Trophoblast cell (in vitro differentiated cells and primary cell): ENCODE measurements at places on chromosomes 3 and 15.
A peak's percentile ranks its signal among the peaks of the same experiment; 100 is the strongest.

GRCh38 chr3:195259154-195259474 is 11.8 kb downstream of the XXYLT1 start:
- peak overlapping the region; percentile 62 for H3K27ac ChIP-seq
- no peak overlapping the region for H3K4me3 ChIP-seq
- H3K36me3 ChIP-seq, result no peaks in the 10 kb centered on the region
- peaks cover 5% of the 10 kb centered on the region for H3K4me1 ChIP-seq

GRCh38 chr3:98594628-98595324 is 1.4 kb upstream of the CPOX start:
- H3K4me3 ChIP-seq, result no peak overlapping the region
- peaks cover 9% of the 10 kb centered on the region for H3K4me1 ChIP-seq
- no peak overlapping the region for H3K27ac ChIP-seq
- DNase-seq, result no peak
- peaks cover 4% of the 10 kb centered on the region for H3K36me3 ChIP-seq
- no peaks in the 10 kb centered on the region for H3K27me3 ChIP-seq

GRCh38 chr3:111210866-111211564 is 139.4 kb downstream of the NECTIN3 start:
- H3K4me3 ChIP-seq, result no peak overlapping the region
- no peaks in the 10 kb centered on the region for H3K27me3 ChIP-seq
- H3K36me3 ChIP-seq, result peaks cover 2% of the 10 kb centered on the region
- no peak for DNase-seq

DNA sequence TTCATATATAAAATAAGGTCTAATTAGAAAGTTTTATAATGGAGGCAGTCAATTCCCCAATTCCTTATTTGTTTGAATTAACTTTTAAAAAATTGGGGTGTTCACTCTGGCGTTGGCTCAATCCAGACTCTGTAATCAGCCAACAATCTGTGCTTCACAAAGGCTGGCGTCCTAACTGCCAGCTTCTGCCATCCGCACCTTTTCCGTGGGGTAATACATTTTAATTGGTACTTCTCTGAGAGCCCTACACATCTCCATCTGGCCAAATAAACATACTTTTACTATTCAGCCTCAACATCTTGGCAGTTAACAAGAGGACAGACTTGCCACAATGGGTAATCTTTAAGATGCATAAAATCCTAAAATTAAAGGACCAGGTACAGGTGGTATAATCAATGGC is 125.2 kb upstream of the CCNL1 start:
- no peak overlapping the region for H3K27ac ChIP-seq
- H3K36me3 ChIP-seq, result no peaks in the 10 kb centered on the region
- no peak overlapping the region for H3K4me3 ChIP-seq
- no peak for DNase-seq

GRCh38 chr3:52428151-52429005 is 16.5 kb downstream of the SEMA3G start:
- peak; percentile 75 for DNase-seq
- H3K4me3 ChIP-seq, result no peak overlapping the region
- no peak overlapping the region for H3K27ac ChIP-seq
- no peaks in the 10 kb centered on the region for H3K4me1 ChIP-seq
- H3K27me3 ChIP-seq, result no peaks in the 10 kb centered on the region

DNA sequence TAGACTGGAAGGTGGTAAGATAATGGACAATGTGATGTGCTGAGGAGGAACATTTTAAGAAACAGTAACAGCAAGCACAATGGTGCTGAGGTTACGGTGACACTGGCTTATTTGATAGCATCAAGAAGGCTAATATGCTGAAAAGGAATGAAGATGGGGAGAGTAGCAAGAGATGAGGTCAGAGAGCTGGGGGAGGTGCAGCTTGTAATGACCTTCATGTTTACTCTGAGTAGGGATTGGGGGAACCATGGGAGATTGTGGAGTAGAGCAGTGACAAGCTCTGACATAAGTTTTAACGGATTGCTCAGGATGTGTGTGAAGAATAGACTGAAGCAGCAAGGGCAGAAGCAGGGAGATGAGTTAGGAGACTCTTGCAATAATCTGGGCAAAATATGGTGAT is 56.7 kb downstream of the DGKG start:
- no peak for DNase-seq
- H3K27me3 ChIP-seq, result no peaks in the 10 kb centered on the region
- H3K27ac ChIP-seq, result no peak overlapping the region

GRCh38 chr3:47250309-47251060 is 32.1 kb downstream of the KIF9 start:
- H3K36me3 ChIP-seq, result no peaks in the 10 kb centered on the region

- no peak overlapping the region for H3K27ac ChIP-seq
- H3K27me3 ChIP-seq, result no peaks in the 10 kb centered on the region
- no peak overlapping the region for H3K4me3 ChIP-seq
- DNase-seq, result no peak
- H3K4me1 ChIP-seq, result peaks cover 3% of the 10 kb centered on the region
- no peaks in the 10 kb centered on the region for H3K36me3 ChIP-seq
Measured at GRCh38 chr3:191235331-191236314, 36.6 kb downstream of the OSTN start.

- no peaks in the 10 kb centered on the region for H3K4me1 ChIP-seq
- H3K27ac ChIP-seq, result no peak overlapping the region
- H3K36me3 ChIP-seq, result no peaks in the 10 kb centered on the region
- no peak overlapping the region for H3K4me3 ChIP-seq
- no peaks in the 10 kb centered on the region for H3K27me3 ChIP-seq
Measured at GRCh38 chr3:76083992-76084391, 298.6 kb upstream of the ZNF717 start.

- H3K27ac ChIP-seq, result no peak overlapping the region
- H3K4me3 ChIP-seq, result no peak overlapping the region
- no peaks in the 10 kb centered on the region for H3K36me3 ChIP-seq
- DNase-seq, result no peak
Measured at GRCh38 chr3:126136428-126137220, 43.8 kb downstream of the ALDH1L1 start.

DNA sequence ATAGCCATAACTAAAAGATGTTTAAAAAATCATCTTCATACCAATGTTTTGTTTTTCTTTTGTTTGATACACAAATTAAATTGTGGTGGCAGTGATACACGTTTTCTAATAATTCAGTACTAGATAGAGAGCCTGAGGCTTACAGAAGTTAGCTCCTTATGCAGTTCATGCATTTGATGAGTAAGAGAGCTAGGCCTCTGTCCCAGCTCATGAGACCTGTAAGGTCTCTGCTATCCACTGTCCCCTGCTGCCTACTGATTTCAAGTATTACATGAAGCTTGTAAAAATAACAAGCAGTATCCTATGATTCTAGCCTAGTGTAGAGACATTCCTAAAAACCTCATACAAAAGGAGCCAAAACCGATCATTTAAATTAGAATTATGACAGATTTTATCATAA is 144.5 kb downstream of the MBNL1 start:
- peaks cover 2% of the 10 kb centered on the region for H3K36me3 ChIP-seq
- H3K27me3 ChIP-seq, result no peaks in the 10 kb centered on the region
- no peaks in the 10 kb centered on the region for H3K4me1 ChIP-seq
- H3K4me3 ChIP-seq, result no peak overlapping the region
- no peak for DNase-seq

DNA sequence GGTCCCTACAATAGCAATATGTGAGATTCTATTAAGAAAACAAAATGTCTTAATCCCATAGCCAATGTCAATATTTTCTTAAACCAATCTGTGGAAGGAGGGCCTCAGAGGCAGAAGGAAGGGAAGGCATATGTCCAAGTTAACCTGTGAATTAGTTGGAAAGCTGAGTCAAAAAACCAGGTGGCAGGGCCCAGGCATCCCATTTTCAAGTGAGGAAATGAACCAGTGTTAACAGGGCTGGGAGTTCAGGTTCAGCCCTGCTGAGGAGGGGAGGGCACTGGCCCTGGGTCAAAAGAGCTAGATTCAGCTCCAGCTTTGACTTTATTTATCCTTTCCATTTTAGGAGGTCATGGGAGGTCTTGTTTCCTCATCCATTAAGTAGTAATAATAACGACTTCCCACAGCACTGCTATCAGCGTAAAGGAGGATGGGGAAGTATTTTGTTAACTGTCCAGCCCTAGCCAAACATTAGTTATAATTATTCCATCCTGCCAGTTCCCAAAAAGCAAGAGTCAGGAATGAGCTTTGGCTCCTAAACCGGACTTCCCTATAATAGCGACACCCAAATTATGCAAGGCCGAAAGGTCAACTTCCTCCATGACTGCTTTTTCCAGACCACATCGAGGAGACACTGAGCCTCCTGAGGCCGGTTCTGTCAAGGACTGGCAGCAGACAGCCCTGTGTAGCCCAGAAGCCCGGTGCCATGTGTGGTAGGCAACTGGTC is 3.2 kb downstream of the MASP1 start:
- H3K4me1 ChIP-seq, result no peaks in the 10 kb centered on the region
- H3K4me3 ChIP-seq, result no peak overlapping the region
- H3K36me3 ChIP-seq, result no peaks in the 10 kb centered on the region
- H3K27ac ChIP-seq, result no peak overlapping the region
- no peak for DNase-seq
- no peaks in the 10 kb centered on the region for H3K27me3 ChIP-seq

GRCh38 chr15:44099671-44100070 is 95.4 kb downstream of the FRMD5 start:
- H3K36me3 ChIP-seq, result no peaks in the 10 kb centered on the region
- DNase-seq, result no peak

DNA sequence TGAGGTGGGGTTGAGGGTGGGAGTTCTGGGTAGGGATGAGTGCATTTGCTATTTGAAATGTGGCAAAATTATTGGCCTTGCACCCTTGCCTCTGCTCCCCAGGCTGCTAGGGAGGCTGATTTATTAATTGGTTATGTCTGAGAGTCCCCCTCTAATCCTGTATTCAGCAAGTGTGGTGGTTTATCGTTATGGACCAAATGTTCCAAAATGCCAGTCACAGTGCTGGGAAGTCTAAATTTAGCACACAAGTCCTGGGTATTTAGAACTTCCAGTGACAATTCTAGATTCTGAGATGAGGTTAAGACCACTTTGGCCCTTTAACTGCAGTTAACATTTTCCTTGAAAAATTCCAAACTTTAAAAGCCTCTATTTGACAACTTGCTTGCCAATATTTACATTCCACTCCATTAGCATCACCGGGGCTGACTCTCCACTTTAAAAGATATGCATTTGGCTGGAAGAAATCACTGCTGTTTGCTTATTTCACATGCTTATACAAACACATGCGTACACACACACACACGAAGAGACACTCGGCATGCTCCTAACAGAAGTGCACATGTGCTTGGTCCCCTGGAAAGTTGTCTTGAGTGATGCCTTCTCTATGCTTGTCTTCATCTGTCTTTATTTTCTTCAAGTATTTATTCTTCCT is 247.7 kb downstream of the IL20RB start:
- no peak for DNase-seq
- no peak overlapping the region for H3K27ac ChIP-seq
- no peaks in the 10 kb centered on the region for H3K4me1 ChIP-seq
- no peaks in the 10 kb centered on the region for H3K27me3 ChIP-seq
- no peak overlapping the region for H3K4me3 ChIP-seq

DNA sequence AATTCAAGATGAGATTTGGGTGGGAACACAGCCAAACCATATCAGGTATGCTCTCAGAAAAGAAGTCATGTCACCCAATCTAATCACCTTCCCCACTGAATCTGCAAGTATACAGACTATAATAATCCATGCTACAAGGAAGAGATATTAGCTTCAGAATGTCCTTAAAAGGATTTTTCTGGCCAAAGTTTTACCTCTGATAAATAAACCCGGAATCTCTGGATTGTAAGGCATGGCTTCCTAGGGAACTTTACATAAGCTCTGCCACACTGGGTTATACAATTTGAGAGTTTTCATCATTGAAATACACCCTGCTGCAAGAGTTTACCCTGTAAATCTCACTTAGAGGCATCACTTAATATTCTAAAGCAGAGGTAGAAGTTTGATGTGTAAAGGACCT is 330.5 kb upstream of the KCNMB2 start:
- no peak overlapping the region for H3K27ac ChIP-seq
- peaks cover 12% of the 10 kb centered on the region for H3K4me1 ChIP-seq
- no peaks in the 10 kb centered on the region for H3K27me3 ChIP-seq
- DNase-seq, result peak; percentile 47
- H3K4me3 ChIP-seq, result no peak overlapping the region
